Left lung (tissue), 14 donors: ENCODE measurements at places on chromosomes 2 and 18. TPM values are rescaled to one million over a fixed set of nuclear protein-coding genes. Genes with fewer than 3 reads are reported as not detected.

- no peak for DNase-seq
Measured at GRCh38 chr18:50334546-50335152, 40.2 kb upstream of the SKA1 start.

GRCh38 chr18:62512532-62512931 lies 10.3 kb upstream of the ZCCHC2 start:
- no peak for DNase-seq

GRCh38 chr2:202104286-202104870 lies 31.3 kb downstream of the KIAA2012 start:
- DNase-seq = peak; percentile 55

GRCh38 chr18:3603421-3604234 lies 153.7 kb downstream of the TGIF1 start:
- peak; percentile 88 for DNase-seq

GRCh38 chr2:237574467-237574866 lies 8.1 kb downstream of the PRLH start:
- no peak for DNase-seq

DNA sequence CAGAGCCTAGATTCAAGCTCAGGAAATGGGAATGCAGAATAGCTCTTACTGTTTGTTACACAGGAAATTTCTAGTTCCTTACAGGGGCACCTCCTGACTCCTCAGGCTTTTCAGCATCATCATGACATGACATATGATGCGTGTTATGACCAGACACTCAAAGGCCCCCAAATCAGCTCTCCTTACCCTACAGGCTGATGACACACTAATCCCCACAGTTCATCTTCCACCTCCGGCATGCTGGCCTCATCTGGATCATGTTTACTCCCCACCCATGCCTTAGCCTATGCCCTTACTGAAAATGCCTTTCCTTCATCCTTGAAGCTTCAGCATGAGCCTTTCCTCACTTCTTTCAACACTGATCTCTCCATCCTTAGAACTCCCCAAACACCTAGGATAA lies 356.9 kb downstream of the SETBP1 start:
- no peak for DNase-seq

- DNase-seq = peak; percentile 50
Measured at GRCh38 chr18:26813043-26813442, 52.5 kb downstream of the AQP4 start.

GRCh38 chr2:65349863-65350262 lies 82.5 kb downstream of the SPRED2 start:
- peak; percentile 57 for DNase-seq

DNA sequence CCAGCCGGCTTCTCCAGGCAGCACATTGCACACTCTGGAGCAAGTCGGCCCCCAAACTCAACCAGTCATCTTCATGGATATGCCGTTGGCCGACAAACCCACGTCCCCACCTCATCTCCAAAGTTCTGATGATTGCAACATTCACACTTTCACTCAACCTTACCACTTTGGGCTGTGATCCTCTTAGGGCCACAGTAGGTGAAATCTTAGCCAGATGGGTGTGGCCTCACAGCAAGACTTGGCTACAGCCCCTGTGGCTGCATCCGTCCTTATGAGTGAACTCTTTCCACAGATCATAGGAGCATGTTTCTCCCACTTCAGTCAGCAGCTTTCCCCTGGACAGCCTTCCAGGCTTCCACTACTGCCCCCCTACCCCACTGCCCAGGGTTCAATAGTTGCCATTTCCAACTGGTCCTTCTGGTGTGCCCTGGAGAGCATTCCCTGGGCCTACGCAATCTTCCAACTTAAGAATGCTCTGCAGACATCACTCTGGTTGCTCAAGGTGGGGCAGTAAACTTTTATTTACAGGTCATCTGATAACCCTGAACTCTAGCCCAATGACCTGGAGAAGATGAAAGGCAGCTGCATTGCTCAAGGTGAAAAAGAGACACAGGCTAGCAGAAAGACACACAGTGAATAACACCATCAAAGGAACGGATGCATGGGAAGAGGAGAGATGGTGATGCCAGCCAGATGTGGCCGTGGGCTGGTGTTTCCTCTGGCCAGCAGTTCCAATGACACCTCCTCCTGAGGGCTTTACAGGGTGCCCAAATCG lies 34.5 kb downstream of the ARL4C start:
- DNase-seq = no peak

GRCh38 chr2:97868986-97869721 lies 126.6 kb downstream of the TMEM131 start:
- no peak for DNase-seq

- DNase-seq = no peak
Measured at GRCh38 chr18:64244571-64244970, 95.7 kb upstream of the LINC00305 start.

- DNase-seq = no peak
Measured at GRCh38 chr2:101135412-101136296, 15.5 kb downstream of the TBC1D8 start.

- no peak for DNase-seq
Measured at GRCh38 chr2:20330192-20330591, 20.5 kb downstream of the PUM2 start.

GRCh38 chr2:215499331-215499730 lies 63.5 kb upstream of the FN1 start:
- DNase-seq = no peak

GRCh38 chr2:120302301-120302700 lies 43.6 kb upstream of the INHBB start:
- no peak for DNase-seq

DNA sequence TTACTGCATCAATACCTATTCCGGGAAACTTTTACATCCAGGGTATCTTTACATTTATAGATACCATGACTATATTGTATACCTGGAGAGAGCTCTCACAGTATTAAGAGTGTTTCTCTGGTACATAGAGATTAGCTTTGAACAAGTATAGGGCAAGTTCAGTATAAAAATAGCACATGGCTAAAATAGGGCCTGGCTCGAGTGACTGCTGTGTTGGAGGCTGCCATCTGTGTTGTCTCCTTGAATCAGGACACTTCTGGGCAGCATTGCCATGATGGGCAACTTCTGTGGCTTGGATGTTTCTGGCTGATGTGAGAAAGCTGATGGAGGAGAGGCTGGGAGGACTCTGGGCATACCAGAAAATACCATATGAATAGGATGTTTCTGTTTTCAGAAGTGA lies 18.7 kb downstream of the ARHGAP28 start:
- no peak for DNase-seq

Gene TRPM8
- 0.38 TPM for polyA plus RNA-seq

Gene GALR1
- 0.10 TPM for polyA plus RNA-seq

Gene SESTD1
- 40.2 TPM for polyA plus RNA-seq

Gene RHBDD1
- polyA plus RNA-seq = 24.8 TPM

Gene C1QL2
- not detected for polyA plus RNA-seq

Gene CNGA3
- not detected for polyA plus RNA-seq

Gene MBD5
- 58.0 TPM for polyA plus RNA-seq

Gene UGT1A4
- not detected for polyA plus RNA-seq
